ENCODE measurements at places on chromosomes 4 and X.

DNA sequence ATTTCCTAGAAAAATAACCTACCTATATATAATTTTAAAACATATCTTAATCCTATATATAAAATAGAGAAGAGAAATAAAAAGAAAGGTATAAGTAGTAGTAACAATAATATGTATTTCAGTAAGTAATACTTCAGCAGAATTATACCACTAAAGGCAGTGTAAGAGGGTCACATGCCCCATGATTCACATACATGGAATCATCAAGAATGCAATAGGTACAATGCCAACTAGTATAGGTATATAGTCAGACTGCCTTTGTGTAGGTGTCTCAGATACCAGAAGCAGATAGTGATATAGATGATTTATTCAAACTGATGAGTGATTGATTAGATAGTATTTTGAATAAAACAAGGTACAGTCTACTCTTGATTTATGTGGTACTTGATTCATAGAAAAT is 9.4 kb downstream of the AIMP1 start:
- DNase-seq: no peak

- no peak for DNase-seq
Observed at GRCh38 chr4:98434816-98435215, 173.6 kb downstream of the RAP1GDS1 start.

DNA sequence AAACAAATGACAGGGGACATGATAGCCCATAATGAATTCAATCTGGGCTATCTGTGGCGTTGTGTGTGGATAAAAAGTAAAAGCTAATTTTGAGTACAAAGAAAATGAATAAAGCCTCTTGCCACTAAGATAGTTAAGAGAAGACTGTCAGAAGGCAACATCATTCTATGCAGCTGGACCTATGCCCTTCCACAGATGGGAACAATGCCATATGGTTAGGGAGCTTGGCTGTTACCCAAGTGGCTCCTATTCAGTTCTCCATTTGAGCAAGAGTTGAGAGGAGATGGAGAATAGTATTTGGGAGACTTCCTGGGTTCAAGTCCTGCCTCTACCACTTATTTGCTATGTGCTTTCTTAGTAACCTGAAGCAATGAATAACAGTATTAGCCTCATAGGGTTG is 107.7 kb downstream of the ANXA3 start:
- no peak for DNase-seq

- no peak for DNase-seq
Observed at GRCh38 chr4:181756451-181757095, 486.6 kb upstream of the TENM3 start.

GRCh38 chrX:103356858-103357257 is 552 bp downstream of the TCEAL9 start:
- DNase-seq: no peak

- DNase-seq: no peak
Observed at GRCh38 chrX:26562156-26562555, 346.2 kb downstream of the MAGEB5 start.

- no peak for DNase-seq
Observed at GRCh38 chrX:68833855-68834331, 5.1 kb downstream of the EFNB1 start.

DNA sequence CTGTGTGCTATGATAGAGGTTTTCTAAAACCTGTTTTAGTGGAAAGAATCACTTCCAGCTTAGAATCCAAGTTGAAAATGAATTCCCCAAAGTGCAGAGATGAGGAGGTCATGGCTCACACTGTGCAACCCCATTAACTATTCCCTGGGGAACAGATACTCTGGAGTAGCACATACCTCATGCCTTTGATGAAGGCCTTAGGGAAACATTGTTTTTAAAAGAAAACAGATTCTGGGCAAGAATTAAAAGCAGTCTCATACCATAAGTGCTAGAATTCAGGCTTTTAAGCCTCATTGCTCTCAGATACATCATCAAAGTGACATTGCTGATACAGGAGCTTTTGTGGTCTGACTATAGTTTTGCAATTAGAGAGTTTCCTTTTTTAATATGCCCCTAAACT is 115.1 kb downstream of the NDST4 start:
- DNase-seq: no peak

- no peak for DNase-seq
Observed at GRCh38 chr4:70902577-70903290, 565 bp downstream of the MOB1B start.

Measured in non-pigmented ciliary epithelial cell (primary cell).